ENCODE measurements at places on chromosomes 5 and 9.

- no peak for DNase-seq
Measured at GRCh38 chr9:129338724-129339430, 160.8 kb upstream of the IER5L start.

- no peak for DNase-seq
Measured at GRCh38 chr9:10232352-10232930, 380.4 kb downstream of the PTPRD start.

DNA sequence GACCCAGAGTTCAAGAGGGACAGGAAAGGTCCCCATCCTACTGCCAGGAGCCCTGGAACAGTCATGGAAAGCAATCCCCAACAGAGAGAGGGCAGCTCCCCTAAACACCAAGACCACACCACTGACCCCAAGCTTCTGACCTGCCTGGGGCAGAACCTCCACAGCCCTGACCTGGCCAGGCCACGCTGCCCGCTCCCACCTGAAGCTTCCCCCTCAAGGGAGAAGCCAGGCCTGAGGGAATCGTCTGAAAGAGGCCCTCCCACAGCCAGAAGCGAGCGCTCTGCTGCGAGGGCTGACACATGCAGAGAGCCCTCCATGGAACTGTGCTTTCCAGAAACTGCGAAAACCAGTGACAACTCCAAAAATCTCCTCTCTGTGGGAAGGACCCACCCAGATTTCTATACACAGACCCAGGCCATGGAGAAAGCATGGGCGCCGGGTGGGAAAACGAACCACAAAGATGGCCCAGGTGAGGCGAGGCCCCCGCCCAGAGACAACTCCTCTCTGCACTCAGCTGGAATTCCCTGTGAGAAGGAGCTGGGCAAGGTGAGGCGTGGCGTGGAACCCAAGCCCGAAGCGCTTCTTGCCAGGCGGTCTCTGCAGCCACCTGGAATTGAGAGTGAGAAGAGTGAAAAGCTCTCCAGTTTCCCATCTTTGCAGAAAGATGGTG is 31.6 kb downstream of the CD180 start:
- no peak for DNase-seq

DNA sequence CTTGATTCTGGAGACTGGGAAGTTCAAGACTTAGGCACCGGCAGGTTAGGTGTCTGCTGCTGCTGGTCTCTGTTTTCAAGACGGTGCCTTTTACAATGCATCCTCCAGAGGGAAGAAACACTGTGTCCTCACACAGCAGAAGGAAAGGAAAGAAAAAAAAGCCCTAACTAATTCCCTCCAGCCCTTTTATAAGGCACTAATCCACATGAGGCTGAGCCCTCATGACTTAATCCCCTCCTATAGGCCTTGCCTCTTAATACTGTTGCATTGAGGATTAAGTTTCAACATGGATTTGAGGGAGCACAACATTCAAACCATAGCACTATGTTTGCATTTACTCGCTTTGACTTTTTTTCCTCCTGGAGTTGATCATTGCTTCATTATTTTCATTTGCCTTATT is 585.9 kb downstream of the TLR4 start:
- no peak for DNase-seq

GRCh38 chr9:135805422-135806022 is 101.8 kb downstream of the CAMSAP1 start:
- no peak for DNase-seq

GRCh38 chr5:149045089-149045460 is 17.8 kb downstream of the SH3TC2 start:
- DNase-seq: no peak

- no peak for DNase-seq
Measured at GRCh38 chr9:76886318-76886717, 19.6 kb downstream of the PRUNE2 start.

GRCh38 chr5:18321262-18321942 is 687.1 kb downstream of the TAF11L14 start:
- no peak for DNase-seq

- DNase-seq: no peak
Measured at GRCh38 chr9:14131356-14132088, 182.4 kb downstream of the NFIB start.

DNA sequence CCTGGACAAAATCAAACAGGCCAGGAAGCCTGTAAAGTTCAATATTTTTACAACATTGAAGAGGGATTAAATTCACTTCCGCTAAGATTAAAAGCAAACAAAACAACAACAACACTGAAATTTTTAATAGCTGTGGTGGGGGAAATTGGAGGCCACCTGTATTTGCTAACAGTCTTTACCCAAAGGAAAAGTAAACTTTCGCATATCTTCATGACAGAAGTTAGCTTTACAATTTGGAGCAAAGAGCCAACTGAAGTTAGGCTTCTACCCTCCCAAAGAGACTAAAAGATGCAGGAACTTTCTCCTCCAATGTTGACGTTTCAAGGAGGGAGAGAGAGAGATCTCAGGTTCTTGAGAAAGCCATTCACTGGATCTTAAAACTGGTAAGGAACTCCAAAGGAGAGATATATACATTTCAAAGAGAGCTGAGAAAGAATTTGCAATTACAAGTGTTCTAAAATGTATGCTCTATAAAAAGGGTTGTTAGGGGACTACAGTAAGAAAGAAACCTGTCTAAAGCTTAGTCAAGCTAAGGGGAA is 349.2 kb upstream of the CDH9 start:
- no peak for DNase-seq

DNA sequence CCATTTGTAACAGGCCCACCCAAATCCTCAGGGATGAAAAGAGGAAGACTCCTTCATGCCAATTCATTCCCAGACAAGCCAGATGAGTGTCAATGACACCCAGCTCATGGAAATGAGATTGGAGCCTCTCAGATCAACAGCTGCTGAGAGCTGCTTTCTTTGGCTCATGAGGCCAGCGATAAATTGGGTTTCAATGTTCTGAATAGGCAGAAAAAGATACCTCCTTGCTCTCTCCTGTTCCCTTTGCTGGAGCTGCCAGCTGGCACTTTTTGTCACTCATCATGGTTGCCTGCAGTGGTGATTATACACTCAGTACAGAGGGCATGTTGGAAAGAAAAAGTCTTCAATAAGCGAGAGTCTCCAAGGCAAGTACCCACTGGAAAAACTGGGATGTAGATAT is 47.1 kb downstream of the SH3RF2 start:
- DNase-seq: no peak

DNA sequence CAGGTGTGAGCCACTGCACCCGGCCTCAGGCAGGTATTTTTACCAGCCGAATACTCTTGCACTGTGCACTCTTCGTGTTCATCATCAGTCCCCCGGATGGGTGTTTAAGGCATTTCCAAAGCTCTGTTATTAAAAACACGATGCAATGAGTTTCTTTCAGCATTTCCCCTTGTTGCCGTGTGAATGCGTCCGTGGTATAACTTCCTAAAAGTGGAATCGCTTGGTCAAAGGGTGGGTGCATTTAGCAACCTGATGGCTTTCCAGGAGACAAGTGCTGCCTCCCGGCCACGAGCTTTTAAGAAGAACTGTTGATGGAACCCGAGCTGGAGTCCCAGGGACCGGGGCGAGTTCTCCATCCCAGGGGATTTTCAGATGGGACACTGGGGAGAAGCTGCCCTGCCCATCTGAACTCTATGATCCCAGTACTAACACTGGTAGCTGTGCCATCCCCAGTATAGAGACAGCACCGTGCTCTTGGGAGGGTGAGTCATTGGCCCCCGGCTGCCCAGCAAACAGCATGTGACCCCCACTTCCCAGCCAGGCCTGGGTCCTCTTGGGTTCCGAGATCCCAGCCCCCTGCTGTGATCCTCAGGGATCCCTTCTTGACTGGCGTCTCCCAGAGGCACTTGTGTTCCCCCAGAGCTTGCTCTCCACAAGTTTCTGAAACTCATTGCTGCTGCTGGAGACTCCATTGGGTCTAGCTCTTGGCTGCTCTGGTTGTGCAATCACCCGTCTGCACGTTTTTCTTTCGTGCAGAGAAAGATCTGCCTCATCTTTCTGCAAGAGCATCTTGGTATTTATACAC is 169.5 kb upstream of the IER5L start:
- no peak for DNase-seq

GRCh38 chr5:132464156-132464939 is 26.2 kb downstream of the IRF1 start:
- no peak for DNase-seq

- no peak for DNase-seq
Measured at GRCh38 chr9:34518896-34519295, 3.9 kb downstream of the ENHO start.

GRCh38 chr5:1755321-1755949 is 44.2 kb downstream of the MRPL36 start:
- no peak for DNase-seq

DNA sequence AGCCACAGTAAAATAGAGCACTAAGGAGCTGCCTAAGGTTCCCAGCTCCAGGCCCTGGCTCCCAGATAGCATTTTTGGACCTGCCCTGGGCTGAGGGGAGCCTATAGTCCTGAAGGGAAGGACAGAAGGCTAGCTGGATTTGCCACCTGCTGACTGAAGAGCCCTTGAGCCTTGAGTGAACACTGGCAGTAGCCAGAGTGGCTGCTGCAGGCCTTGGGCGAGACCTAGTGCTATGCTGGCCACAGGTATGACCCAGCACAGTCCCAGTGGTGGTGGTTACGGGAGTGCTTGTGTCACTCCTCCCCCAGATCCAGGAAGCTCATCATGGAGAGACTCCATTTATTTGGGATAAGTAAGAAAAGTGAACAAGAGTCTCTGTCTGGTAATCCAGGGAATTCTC is 10.3 kb upstream of the STX17 start:
- DNase-seq: no peak

GRCh38 chr9:127058645-127059021 is 63.8 kb downstream of the ANGPTL2 start:
- DNase-seq: no peak

GRCh38 chr9:127167560-127168326 is 45.3 kb upstream of the ANGPTL2 start:
- no peak for DNase-seq

DNA sequence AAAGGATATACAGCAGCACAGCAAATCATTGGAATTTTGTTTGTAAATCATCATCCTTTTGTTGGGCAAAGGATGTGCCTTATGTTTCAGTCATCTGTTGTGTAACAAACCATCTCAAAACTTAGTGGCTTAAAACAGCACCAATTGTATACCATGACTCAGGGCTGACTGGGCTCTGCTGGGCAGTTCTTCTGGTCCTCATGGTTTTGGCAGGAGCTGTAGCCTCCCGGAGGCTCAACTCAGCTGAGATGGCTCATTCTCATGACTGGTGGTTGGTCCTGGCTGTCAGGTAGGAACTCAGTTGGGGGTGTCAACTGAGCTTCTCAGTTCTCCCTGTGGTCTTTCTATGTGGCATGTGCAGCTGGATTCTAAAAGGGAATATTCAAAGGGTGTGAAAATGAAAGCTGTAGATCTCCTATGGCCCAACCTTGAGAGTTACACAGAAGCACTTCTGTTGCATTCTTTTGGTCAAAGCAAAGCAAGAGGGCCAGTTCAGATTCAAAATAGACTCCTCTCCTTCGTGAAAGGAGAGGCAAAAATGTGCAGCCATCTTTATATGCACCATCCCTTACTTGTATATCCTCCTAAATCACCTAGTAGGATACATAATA is 39.1 kb upstream of the CPEB4 start:
- DNase-seq: no peak

All from stimulated activated CD4-positive, alpha-beta T cell treated with anti-CD3 and anti-CD28 coated beads, TNF-alpha, amount 100 ng/mL, for 24 hours (primary cell).